ENCODE measurements at places on chromosomes 16 and 17.

GRCh38 chr16:85652431-85653221 lies 36.1 kb downstream of the GINS2 start:
- peak; percentile 43 for DNase-seq

DNA sequence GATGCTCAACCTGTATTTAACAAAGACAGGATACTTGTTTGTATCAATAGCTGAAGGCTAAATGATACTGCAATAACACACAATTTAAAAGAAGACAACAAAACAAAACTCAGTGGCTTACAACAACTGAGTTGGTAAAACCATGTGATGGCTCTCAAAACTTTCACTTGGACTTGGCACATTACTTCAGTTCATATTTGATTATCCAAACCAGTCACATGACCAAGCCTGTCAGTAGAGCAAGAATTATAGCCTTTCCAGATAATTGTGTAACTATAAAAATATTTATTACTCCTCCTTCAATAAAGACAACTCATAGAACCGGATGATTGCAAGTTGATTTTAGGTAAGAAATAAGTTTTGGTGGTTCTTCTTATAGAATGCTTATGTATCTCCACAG lies 56.8 kb downstream of the NQO1 start:
- DNase-seq: no peak

DNA sequence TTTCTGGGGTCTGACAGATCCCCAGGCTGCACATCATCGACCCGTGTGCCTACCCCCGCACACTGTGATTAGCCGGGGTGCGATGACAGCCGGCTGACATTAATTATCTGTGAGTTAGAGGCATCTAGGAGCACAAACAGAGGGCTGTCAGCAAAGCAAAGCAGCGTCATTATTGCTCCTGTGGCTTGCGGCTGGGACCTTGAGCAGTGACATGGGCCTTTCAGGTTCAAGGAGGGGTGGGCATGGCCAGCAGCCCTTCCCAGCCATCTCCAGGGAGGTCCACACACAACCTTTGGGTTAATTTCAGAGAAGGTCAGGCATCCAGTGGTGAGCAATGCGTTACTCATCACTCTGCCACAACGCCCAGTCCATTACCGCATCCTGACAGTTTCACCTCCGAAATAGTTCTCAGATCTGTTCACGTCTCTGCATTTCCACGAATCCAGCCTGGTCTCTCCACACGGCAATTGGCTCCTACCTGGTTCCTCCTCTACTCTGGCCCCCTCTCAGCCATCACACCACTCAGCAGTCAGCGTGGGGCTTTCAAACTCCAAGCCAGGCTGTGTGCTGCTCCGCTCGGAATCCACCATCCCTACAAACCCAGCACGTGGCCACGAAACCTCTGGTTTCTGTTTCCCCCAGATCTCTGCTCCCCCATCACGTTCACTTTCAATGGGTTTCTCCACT lies 249.7 kb upstream of the C16orf82 start:
- no peak for DNase-seq

DNA sequence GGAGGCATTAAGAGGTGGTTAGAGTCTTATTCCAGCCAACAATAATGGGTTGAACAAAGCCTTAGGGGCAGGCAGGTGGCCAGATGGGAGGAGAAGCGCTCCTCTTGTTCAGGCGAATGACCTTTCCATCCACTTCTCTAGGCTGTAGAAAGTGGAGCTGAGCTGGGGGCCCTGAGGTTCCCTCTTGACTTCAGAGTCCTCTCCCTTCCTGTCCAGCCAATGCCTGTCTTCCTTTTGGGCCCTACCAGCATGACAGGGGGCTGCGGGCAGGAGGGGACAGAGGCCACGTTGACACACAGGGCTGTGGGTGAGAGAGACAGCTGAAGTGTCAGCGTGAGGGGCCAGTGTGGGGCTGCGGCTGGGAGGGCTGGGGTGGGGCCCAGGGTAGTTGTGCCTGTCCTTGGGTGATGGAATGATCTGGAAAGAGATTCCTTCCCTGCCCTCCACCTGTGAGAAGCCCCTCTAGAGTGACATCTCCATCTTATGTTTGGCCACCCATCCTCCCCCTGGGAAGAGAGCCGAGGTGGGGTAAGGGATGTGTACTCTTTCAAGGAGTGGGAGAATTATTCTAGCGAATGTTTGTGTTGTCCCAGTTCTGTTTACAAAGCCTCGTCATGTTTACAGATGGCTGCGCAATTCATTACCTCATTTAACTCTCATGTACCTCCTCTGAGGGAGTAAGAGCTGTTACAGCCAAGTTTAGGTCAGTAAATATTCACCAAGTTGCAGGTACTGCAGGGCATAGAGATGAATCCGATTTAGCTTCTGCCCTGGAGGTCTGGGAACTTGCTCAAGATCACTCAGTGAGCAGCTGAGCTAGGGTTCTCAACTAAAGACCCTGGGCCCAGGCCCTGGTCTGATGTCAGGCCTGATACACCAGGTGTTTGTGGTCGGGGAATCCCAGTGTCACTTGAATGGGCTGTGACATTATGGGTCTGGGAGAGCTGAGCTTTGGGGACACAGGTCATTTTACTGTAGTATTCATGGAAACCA lies 3.3 kb downstream of the ERBB2 start:
- no peak for DNase-seq

Data from NCI-H1092 treated with DMSO at 0.1 percent for 48 hours (cell line).